ENCODE measurements at places on chromosomes 12 and 14.

DNA sequence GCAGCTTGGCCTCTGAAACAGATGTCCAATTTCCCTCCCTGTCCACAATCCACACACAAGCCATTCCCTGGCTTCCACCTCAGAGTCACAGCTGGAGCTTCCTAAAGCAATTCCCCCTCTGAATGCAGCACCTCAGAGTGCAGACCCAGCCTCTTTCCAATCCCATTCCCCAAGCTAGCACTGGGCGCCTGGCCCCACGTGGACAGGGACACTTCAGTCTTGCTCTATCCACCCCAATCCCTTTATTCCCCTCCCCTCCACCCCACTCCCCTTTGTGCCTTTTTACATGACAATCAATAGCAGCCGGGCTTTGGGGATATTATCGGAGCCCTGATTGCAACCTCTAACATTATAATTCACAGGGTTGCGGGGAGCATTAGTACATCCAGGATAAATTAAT lies 292.6 kb downstream of the TTC8 start:
- DNase-seq, result no peak

- no peak for DNase-seq
Measured at GRCh38 chr12:19465711-19466110, 26.4 kb downstream of the AEBP2 start.

DNA sequence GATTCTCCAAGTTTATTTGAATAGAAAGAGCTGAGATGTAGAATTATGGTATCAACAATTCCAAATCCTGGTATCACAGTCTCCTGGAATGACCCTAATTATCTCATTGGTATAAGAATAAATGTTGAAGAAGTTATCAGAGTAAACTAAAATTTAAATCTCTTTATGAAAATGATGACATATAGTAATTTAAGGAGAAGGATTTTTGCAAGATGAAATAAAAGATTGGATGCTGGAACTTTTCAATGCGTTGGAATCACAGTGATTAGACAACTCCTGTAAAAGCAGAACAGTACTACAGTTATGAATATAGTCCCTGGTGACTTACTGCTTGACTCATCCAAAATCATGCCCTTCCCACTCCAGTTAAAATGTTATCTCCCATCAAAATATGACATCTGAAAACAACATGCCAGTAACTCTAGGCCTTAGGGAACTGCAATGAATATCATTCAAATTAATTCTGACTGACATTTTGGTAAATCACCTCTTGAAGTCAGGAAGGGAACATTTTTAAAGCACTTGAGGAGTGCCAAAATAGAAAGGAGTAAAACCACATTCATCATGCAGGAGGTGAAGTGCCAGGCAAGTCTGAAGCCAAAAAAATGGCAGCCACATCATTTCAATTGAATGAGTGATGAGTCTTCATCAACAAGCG lies 197.8 kb upstream of the PRKD1 start:
- DNase-seq, result no peak

- no peak for DNase-seq
Measured at GRCh38 chr14:69034612-69035262, 55.6 kb upstream of the ACTN1 start.

- DNase-seq, result no peak
Measured at GRCh38 chr12:56373515-56373914, 10.9 kb upstream of the APOF start.

DNA sequence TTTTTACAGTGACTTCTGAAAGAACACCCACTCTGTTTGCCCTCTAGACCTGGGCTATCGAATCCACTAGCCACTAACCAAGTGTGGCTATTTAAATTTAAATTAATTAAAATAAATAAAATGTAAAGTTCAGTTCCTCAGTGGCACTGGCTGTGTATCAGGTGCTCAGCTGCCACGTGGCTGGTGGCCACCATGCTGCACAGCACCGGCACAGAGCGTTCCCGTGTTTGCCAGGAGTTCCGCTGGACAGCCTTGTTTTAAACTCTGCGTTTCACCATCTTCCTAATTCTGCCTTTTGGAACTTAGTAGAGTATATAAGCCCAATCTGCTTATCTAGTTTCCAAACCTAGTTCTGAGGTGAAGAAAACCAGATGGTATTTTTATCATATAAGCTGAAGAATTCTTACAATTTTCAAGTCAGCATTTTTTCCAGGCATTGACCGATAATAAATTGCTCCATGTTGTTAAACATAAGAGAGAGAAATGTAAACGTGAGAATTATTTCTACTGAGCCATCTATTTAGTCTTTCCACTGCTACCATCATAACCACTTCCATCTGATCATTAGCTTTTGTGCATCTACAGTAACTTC lies 339.0 kb downstream of the CACNA1C start:
- DNase-seq, result no peak

- DNase-seq, result no peak
Measured at GRCh38 chr12:75437564-75437963, 43.0 kb upstream of the GLIPR1 start.

GRCh38 chr12:34601689-34602088 lies 579.4 kb downstream of the ALG10 start:
- DNase-seq, result no peak
